ENCODE measurements at places on chromosomes 16 and 17. TPM values are rescaled to one million over a fixed set of nuclear protein-coding genes. Genes with fewer than 3 reads are reported as not detected.

EME1 gene
- total RNA-seq = not detected

DNA sequence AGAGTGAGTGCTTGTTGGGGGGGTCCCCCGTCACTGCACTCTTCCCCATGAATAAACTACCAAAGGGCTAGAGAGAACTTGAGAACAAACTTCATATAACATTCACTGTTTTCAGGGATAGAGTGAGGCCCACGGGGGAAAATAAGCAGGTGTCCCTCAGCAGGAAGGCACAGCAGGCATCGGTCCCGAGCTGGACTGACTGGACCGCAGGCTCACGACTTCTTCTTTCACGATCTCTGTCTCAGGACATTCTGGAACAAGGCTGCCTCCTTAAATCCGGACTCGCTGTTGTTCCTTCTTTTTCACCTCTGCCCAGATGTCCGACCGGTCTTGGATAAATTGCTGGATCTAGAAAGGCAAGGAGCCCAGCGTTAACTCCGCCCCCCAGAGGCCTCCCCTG is 14.8 kb downstream of the CCDC42 start:
- DNase-seq = no peak

- no peak for DNase-seq
Observed at GRCh38 chr17:2071455-2072281, 16.8 kb downstream of the HIC1 start.

ITGAD gene
- total RNA-seq = not detected

DNA sequence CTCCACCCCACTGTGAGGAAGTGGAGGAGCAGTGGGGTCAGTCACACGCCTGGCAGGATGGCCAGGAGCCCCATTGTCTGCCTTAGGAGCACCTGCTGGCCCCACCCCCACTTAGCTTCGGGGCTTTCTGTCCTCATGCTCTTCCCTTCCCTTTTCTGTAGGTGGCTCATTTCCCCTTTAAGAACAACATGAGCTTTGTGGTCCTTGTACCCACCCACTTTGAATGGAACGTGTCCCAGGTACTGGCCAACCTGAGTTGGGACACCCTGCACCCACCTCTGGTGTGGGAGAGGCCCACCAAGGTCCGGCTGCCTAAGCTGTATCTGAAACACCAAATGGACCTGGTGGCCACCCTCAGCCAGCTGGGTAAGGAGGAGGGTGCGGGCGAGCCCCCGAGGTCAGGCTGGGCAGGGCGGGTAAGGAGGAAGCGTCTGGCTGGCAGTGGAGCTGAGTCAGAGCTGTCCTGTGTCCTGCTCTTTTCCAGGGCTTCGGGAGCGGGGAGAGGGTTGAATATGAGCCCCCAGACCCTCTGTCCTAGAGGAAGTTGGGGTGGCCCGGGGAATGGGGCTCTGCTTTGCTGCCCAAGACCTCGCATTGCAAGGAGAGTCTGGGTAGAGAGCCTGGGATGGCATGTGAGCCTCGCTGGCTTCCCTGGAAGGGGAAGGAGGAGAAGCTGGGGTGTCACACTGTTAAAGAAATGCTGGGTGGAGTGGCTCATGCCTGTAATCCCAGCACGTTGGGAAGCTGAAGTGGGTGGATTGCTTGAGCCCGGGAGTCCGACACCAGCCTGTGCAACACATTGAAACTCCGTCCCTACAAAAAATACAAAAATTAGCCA is 9.2 kb upstream of the SERPINF1 start:
- DNase-seq = no peak

NAE1 gene
- total RNA-seq = 40.4 TPM

SERPINF2 gene
- 0.72 TPM for total RNA-seq

HOXB1 gene
- total RNA-seq = 0.96 TPM

ABCA3 gene
- 0.72 TPM for total RNA-seq

UNC13D gene
- 8.9 TPM for total RNA-seq
